ENCODE measurements at places on chromosomes 1 and 21.

DNA sequence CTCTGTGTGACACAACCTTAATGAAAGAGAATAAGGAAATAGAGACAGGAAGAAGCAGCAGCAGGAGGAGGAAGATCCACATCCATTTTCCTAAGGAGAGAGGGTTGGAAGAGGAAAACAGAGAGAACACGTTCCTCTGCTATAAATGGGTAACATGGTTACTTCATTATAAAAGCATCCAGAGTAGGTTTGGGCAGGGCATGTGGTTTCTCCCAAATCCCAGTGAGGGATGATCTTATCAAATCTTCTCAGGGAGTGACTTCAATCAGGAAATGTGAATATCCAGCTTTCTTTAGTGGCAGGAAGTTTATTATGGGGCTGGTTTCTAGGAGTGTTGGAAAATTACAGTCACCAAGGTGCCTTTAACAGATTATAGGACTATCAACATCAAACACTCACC, 11.1 kb downstream of the CYP2J2 start:
- no peak for DNase-seq

DNA sequence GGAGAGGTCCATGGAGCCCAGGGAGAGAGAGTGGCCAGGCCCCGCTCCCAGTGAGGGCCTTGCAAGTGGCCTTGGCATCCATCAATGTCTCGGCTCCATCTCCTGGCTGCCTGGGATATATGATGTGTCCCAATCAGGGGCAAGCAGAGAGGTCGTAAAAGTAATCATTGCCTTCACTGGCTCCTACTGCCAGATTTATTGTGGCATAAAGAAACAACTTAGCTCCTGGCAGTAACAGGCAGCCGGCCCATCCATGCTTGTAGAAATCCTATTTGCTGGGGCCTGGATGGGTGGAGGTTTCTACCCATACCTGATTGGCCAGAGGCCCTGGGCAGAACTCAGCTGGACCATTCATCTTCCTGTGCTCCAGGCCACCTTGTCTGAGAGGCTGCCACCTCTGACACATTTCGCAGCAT, 272.6 kb downstream of the MATN1 start:
- no peak for DNase-seq

DNA sequence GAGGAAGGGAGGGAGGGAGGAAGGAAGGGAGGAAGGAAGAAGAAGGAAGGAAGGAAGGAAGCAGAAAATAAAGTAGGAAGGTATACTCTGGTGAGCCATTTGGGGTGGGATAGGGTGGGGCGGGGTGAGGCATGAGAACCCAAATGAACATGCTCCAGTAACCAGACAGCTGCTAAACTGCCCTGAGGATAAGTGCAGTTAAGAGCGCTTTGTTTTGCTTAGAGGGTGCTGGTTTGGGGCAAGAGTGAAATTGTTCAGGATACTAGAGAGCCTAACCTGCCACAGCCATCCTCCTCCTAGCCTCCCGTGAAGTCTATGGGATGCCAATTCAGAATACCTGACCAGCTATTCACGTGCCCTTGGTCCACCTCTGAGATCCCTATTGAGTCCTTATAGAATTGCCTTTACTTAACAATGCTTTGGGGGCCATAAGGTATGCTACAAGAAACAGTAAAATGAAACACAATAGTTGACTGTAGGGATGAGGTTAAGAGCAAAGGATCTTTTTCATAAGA, 59.0 kb upstream of the ATF3 start:
- no peak for DNase-seq

DNA sequence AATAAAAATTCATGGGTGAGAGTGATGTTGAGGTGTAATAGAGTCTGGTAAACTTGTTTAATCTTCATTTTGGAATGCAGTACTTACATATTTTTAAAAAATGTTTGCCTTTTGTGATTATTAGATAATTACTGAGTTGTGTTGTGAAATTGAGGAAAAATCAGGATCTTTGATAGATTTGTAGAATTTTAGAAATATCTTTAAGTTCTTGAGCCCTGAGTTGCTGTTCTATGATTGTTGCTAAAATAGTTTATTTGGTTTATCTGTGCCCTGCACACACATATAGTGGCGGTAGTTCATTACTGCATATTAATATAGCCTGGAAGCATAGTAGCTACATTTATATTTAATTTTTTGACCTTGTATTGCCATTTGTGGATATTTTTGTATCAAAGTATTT, 1.6 kb downstream of the B3GALT2 start:
- no peak for DNase-seq

- no peak for DNase-seq
Observed at GRCh38 chr1:155184835-155185782, 11.5 kb downstream of the TRIM46 start.

GRCh38 chr1:147451628-147452027, 89.7 kb upstream of the BCL9 start:
- no peak for DNase-seq

DNA sequence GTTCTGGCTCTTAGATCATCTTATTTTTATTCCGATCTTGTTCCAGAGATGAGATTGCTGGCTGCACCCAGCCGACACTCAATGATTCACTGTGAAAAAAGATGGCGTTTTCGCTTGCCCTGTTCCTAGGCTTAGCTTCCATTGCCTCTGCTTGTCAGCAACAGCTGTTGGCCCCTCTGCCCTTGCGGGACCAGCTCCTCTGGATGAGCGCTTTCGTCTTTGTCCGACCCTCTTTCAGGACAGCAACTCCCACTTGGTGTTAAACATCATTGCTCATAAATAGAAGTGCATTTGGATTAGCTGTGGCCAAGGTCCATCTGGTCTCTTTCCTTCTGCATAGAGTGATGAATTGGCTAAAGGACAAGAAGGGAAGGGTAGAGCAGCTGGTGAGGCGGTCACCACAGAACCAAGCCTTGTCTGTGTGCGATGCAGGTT, 43.5 kb upstream of the SCCPDH start:
- no peak for DNase-seq

DNA sequence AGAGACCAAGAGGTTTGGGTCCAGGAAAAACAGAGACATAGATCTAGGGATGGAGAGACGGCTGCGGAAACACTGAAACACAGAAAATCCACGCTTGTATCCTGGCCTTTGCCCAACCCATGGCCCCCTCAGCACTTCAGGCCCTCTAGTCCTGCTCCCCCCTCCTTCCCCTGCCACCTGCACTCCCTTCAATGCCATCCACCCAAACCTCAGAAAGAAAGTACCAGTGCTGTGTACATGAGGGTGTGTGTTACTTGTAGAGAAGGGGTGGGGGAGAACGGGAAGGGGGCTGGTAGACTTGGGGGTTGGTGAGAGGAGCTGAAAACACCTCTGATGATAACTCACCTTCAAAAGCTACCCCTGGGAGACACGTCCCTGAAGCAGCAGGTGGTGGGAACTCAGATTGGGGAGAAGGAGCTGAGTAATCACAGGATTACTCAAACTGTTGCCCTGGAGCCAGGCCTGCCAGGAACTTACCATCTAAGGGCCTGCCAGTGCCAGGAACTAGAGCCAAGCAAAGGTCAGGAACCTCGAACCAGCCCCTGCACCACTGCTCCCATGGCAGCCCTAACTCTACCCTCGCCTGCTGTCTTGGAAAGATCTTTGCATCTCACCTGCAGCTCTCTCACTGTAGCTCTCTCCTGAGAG, 11.5 kb downstream of the RORC start:
- no peak for DNase-seq

DNA sequence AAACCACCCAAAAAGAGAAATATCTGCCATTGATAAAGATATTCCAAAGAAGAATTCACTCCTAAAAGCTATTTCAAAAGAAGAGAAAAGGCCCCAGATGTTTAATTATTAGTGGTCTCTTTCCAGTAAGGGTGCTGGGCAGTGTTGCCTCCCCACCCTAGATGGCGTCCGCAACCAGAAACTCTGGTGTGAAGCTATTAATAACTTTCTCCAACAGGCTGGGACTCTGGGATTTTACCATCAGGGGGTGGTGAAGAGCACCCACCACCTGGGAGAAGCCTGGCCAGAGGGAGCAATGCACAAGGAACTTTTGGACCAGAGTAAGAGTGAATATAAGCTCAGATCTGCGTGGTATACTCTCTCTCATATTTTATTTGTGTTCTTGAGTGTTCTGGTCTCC, 115.4 kb upstream of the TIAM1 start:
- DNase-seq: no peak

DNA sequence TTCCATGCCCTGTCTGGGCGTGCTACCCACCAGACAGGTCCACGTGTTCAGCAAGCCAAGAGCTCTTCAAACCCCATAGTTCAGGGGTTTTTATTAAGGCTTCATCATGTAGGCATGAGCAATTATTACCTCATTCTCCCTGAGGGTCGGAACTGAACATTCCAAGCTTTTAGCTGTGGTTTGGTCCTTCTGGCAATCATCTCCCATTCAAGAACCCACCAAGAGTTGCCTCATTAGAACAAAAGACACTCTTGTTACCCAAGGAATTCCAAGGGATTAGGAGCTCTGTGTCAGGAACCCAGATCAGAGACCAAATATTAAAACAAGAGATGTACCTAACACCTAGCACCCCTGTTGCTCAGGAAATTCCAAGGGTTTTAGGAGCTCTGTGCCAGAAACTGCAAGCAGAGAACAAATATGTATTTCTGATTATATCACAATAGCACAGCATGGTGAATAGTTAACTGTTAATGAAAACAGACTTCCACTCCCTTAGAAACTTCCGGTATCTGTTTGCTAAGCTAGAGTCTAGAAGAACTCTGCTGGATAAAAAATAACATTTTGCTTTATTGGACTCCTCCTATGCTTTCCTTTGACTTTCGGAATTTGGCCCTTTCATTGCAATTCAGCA, 201.2 kb upstream of the L1TD1 start:
- DNase-seq: no peak

- peak; percentile 25 for DNase-seq
Observed at GRCh38 chr1:158177700-158178450, 2.8 kb upstream of the CD1D start.

- peak; percentile 73 for DNase-seq
Observed at GRCh38 chr1:56866656-56867055, 12.1 kb downstream of the C8A start.

DNA sequence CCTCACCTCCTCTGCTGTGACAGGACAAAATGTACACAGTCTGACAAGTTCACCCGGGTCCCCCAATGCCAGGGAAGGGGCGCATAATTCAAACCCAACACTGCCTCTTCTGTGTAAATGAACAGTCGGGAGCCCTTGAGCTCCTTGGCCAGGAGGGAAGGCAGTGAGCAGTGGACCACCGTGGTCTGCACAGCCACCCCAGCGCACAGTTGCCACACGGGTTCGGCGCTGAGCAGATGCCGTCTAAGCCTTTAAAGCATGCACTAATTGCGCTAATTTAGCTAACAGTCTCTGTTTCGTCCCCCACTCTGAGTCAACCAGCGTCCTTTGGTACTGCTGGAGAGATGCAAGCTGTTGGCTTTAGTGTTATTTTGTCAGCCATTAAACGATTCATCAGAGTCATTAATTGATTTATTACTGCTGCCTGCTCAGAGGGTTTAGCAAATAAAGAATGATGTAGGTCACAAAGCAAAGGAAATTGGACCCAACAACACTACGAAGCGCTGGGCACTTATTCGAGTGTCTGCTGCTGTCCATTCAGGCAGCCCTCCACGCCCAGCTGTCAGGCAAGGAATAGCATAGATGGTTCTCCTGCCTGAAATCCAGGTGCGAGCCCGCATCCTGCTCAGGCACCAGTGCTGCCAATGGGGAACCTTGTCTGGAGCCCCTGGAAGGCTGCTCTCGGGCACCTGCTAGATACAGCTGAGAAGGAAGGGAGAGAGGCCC, 91.5 kb downstream of the MRPL37 start:
- DNase-seq: no peak

DNA sequence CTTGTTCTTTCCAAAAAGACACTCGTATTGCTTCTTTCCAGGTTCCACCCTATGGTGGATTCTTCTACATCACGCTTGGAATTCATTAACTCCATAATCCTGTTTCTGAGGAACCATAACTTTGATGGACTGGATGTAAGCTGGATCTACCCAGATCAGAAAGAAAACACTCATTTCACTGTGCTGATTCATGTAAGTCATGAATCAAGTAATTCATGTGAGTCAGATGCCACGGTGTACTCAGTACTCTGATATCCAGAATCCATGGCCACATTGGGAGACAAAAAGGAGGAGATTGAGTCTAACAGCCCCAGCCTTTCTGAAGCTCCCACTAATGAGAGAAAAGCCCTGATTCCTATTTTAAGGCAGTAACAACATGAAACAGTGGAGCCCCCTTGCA, 7.4 kb downstream of the CHI3L2 start:
- peak; percentile 51 for DNase-seq

- peak; percentile 83 for DNase-seq
Observed at GRCh38 chr1:170471398-170472053, 60.4 kb upstream of the GORAB start.

GRCh38 chr1:228358039-228358763, 48.4 kb downstream of the TRIM11 start:
- DNase-seq: no peak

DNA sequence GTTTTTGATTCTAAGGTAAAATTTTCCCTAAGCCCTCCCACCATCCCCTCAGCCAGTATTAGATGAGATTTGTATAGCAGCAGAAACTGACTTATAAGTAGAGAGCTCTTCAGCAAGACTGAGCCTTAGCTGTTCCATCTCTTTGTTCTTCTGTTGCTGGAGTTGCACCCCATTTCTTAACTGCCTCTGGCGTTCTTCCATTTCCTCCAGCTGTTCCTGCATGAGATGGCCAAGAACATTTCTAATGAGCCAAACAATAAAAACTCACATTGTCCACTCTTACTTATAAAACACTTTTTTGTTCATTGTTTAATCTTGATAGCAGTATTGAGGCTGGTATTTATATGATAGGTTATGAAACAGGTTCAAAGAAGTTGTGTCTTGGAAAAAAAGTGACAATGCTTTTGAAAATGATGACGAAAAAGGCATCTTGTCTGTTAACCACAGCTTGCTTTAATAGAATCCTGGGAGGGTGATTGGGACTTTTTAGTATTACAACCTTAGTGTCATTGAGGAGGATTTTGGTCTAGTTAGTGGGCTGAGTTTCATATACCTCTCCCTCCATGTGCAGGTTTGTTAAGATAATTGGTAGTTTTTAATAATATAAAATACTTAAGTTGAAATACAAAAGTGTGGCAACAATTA, 18.3 kb downstream of the SYNC start:
- DNase-seq: peak; percentile 93

GRCh38 chr1:70034403-70034802, 171.0 kb downstream of the LRRC40 start:
- DNase-seq: peak; percentile 53

DNA sequence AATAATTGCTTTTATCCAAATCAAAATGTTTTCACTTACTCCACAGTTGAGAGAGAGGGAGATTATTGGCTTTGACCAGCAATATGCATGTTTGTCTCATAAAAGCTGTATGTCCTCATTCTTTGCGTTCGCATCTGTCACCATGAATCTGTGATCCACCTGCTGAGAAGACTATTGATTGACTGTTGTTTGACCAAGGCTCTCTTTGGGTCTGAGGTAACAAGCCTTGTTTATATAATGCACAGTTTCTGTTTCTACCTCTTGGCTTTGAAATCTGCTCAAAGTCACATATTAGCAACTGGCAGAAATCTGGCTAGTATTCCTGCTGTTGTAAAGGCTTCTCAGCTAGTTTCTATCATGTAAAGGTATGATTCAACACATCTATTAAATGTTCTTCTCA, 157.0 kb downstream of the LYPLAL1 start:
- no peak for DNase-seq

GRCh38 chr1:53174971-53175913, 21.4 kb upstream of the CPT2 start:
- peak; percentile 91 for DNase-seq

- DNase-seq: no peak
Observed at GRCh38 chr1:225253173-225253572, 174.7 kb downstream of the LBR start.

- DNase-seq: no peak
Observed at GRCh38 chr1:189782295-189782694, 695.4 kb downstream of the BRINP3 start.

GRCh38 chr1:93574991-93575390, 106.6 kb downstream of the BCAR3 start:
- no peak for DNase-seq

Measured in fibroblast of the aortic adventitia (primary cell).